EH (cell line): ENCODE measurements at places on chromosomes 6 and 20.
A peak's percentile ranks its signal among the peaks of the same experiment; 100 is the strongest.

DNA sequence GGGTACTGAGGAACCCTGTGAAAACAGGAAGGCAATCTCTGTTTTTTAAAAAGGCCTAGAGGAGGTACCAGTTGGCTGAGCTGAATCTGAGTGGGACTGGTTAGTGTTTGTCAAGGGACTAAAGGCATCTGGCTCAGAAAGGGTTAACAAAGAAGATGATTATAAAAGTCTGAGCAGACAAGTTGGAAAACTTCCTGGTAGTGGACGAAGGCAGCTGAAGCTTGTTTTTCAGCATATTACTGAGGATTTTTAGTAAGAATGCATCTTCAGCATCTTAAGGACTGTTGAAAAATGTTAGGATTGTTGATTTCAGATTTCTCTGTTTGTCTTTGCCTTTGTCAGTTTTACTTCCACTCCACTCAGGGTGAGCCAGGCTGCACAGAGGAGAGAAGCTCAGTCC is 5.1 kb downstream of the GPX5 start:
- no peak for DNase-seq

GRCh38 chr20:36541227-36541767 is at the start of gene MYL9:
TSS of gene MYL9 (plus strand) at chr20:36541519. CDS start at chr20:36544885, 3,366 bp downstream.
- peak; percentile 91 for DNase-seq

GRCh38 chr6:167827583-167828324 is 1.0 kb downstream of the AFDN start:
- DNase-seq, result peak; percentile 44

- DNase-seq, result no peak
Observed at GRCh38 chr6:123524781-123525180, 112.0 kb downstream of the TRDN start.

GRCh38 chr20:32385541-32385940 is 27.4 kb downstream of the ASXL1 start:
- no peak for DNase-seq
